ENCODE measurements at places on chromosomes 1 and 21.

- DNase-seq, result no peak
Observed at GRCh38 chr1:185373813-185374529, 56.9 kb upstream of the IVNS1ABP start.

GRCh38 chr1:211487082-211487481 is 4.9 kb downstream of the RD3 start:
- DNase-seq, result no peak

DNA sequence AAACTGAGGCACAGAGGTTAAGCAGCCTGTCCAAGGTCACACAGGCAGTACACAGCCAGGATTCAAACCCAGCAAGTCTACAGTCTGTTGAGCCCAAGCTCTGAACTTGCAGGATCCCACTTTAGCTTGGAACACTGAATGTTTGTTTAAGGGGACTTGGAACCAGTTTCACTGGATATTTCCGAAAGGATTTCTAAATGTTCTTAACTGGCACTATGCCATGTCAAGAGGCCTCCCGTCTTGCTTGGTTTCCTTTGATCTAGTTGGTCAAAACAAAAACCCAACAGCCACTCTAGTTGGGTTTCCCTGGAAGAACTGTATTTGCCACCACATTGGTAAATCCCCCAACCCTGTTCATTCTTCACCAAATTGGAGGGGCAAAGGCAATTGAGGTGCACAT is 317.6 kb upstream of the KAZN start:
- no peak for DNase-seq

DNA sequence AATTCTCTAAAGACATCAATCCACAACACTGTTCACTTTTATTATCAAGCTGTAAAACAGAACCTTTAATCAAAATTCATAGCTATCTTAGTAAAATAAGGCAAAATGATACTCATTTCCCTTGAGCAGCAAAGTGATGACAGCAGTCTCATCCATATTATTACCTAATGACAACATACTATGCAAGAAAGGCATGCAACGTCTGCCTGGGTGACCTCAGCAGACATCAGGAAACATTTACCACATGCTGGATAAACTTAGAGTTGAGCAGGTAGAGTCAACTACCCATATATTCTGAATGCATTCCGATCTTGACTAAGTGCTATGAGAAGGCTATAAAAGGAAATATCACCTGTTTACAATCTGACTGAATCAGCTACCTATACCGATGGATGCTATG is 145.1 kb downstream of the SIPA1L2 start:
- no peak for DNase-seq

GRCh38 chr1:152861374-152861773 is 1.6 kb downstream of the LCE7A start:
- no peak for DNase-seq

GRCh38 chr1:46735708-46736324 is 16.9 kb upstream of the EFCAB14 start:
- DNase-seq, result no peak

DNA sequence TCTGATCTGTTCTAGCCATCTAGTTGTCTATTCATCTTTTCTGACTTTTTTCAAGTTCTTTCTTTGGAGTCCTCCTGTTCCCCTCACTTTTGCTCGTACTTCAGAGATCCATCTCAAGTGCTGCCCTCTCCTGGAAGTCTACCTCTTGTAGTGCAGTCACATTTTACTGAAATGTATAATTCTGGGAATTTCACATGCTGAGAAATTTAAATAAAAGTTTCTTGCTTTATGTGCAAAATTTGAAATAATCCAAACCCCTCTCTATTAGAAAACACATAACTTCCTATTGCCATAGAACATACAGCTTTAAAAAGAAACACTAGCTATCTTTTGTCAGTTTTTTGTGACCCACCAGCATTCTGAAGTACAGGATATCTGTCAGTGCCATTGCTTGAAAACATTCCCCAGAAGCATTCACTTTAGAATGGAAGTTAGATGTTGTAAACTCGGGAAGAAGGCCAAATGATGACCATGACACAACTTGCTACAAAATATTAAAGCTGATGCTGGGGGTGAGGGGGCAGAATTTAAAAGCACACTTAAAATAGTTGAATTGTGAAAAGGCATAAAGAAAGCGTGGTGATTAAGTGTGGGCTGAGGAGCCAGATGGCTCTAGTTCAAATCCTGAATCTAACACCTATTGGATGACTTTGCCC is 22.0 kb downstream of the RLF start:
- DNase-seq, result no peak

DNA sequence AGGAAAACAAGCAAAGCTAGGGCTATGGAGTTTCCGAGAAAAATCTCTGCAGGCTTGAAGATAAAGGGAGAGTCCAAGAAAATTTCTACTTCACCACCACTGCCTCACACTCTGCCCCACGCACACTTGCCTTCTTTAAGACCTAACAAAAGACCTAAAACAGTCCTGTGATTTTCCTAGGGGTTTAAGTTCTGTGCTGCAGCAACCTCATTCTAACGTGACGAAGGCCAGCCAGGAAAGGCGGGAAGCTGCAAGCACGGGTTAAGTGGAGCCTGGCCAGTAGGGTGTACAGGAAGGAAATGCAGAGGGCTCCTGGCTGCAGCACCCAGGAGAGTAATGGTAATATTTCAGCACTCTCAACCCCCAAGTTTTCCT is 1.5 kb downstream of the SPATA6 start:
- no peak for DNase-seq

DNA sequence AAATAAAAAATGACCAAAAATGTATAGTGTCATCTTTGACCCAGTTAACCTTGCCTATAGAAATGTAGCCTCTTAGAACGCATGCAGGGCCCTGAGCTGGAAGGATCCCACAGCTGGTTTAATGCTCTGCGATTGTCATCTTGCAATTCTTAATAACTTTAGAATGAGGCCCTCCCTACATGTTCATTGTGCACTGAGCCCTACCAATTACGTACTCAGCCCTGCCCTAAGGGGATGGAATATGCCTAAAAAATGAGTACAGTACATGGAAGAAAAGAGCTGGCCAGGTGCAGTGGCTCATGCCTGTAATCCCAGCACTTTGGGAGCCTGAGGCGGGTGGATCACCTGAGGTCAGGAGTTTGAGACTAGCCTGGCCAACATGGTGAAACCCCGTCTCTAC is 57.8 kb upstream of the BCAR3 start:
- no peak for DNase-seq

DNA sequence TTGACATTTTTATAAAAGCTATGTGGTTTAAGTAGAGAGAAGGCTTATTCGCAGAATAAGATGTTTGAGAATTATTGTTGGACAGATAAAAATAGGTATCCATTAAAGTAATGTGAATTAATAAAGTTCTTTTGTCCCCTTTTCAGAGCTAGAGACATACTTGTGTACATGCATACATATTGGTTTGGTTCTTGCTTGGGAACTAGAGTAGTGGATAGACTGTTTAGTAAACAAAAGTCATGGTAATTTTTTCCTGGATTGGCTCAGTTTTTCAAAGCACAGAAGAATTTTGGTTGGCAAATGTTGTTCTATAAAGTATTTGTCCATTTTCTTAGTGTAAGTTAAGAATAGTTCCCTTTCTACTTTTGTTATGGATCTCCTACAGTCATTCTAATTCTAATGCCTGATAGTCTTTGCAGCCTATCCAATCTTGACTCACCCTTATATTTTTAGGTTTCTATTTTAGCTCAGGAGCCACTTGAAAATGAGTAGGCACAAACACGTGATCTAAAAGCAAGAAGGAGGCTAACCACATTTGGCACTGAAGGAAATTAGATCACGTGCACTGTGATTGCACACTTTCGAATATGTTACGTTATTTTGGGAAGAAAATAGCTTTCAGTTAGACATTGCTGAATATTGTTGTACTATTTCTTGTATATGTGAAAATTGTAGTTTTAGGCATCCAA is 47.0 kb downstream of the RABGAP1L start:
- DNase-seq, result no peak

GRCh38 chr1:111621050-111621449 is 1.5 kb downstream of the RAP1A start:
- no peak for DNase-seq

GRCh38 chr1:11774753-11775152 is 12.8 kb downstream of the C1orf167 start:
- DNase-seq, result no peak

GRCh38 chr1:61081144-61081685 is 1.1 kb upstream of the NFIA start:
- DNase-seq, result no peak

- DNase-seq, result no peak
Observed at GRCh38 chr21:41578716-41579115, 70.8 kb upstream of the TMPRSS2 start.

- DNase-seq, result no peak
Observed at GRCh38 chr1:16461681-16462080, 21.2 kb downstream of the NECAP2 start.

DNA sequence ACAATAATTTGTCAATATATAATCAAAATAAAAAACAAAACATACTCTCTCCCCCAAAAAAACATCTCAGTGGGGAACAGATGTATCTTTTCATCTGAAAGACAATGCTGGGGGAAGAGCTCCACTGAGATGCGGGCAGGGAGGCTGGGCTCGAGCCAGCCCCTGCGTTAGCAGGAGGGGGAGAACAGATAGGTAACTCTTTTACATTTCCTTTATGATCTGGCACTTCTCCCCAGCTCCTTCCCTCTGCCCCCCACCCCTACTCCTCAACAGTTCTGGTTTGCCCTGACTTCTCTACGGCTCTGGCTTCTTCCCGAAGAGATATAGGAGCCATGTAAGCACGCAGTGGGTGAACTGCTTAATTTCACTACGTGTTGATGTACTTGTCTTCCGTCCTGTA is 12.4 kb downstream of the LEPR start:
- no peak for DNase-seq

GRCh38 chr1:177355575-177355974 is 184.8 kb downstream of the BRINP2 start:
- no peak for DNase-seq

DNA sequence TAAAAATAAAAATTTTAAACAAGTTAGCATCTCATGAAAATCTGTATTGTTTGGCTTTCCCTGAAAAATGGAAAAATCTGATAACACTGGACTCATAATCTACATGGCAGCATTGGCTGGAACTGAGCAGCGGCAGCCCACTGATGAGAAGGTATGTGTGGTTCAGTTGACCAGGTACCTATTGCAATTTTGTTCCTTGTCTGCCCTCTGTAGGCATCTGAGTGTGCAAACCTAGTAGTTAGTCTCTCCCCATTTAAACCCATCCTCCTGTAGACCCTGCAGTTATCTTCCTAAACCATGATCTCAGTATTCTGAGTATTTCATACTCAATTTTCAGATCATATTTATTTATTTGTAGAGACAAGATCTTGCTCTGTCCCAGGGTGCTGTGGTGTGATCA is 59.4 kb upstream of the SERBP1 start:
- DNase-seq, result no peak

DNA sequence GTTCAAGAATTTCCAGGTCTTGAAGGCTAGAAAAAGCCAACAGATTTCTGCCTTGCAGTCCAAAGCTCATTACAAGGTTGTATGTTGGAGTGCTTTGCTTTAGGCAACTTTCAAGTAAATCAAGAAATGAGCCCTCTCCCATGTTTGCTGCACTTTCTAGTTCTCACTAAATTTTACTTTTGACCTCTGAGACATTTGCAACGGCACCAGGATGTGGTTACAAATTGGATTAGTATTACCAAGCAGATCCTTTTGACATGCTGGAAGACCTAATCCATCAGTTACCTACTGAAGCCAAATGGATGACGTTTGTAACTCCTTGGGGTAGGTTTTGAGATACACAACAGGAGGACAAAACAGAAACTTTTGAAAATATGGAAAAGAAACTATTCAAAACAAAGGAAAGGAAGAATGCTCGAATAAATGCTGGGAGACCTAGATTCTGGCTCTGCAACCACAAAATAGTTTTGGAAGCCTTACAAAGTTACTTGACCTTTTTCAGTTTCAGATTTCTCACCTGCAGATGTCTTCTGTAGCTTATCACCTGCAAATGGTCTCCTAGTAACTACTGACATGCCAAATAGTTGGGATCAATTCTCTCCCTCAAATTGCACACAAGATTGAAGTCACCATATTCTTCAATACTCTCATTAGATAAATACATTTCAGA is 251.7 kb upstream of the ADGRL2 start:
- DNase-seq, result no peak

DNA sequence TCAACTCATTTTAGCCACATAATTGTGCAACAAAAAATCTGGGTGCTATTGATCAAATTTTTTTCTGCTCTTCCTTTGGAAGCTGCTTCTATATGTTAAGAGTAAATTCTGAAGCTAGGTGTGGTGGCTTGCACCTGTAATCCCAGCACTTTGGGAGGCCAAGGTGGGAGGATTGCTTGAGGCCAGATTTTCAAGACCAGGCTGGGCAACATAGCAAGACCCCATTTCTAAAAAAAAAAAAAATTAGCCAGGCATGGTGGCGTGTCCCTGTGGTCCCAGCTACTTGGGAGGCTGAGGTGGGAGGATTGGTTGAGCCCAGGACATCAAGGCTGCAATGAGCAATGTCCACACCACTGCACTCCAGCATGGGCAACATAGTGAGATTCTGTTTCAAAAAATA is 24.3 kb upstream of the RSBN1 start:
- no peak for DNase-seq

GRCh38 chr21:35057428-35057827 is 8.3 kb upstream of the RUNX1 start:
- no peak for DNase-seq

GRCh38 chr1:55821234-55821633 is 606.1 kb upstream of the USP24 start:
- no peak for DNase-seq

- no peak for DNase-seq
Observed at GRCh38 chr1:170586321-170587252, 54.6 kb downstream of the GORAB start.

DNA sequence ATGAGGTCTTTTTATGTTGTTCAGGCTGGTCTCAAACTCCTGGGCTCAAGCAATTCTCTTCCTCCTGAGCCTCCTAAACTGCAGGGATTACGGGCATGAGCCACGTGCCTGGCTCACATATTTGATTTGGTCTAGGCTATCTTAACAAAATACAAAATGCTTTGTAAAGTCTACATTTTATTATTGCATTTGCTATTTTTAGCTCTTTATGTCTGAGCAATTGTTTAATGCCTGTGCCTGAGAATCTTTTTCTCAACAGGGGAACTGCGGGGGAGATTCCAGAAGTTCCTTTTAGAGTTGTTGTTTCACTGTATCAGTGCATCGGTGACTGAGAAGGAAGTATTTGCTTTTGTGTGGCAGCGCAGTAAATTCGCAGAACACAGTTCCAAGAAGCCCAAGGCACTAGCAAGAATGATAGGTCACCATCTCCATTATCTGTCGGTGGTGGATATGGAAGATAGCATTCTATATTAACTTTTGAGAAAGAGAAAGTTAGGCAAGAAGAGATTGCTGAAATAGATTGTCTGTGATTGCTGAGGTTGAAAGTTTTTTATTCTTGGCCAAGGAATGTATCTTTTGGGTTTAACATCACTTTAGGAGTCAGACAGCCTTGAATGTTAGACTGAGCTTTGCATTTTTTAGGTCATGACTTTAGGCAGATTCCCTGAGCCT is 167.3 kb downstream of the PDE4B start:
- DNase-seq, result no peak

- DNase-seq, result no peak
Observed at GRCh38 chr1:56509713-56510641, 69.4 kb downstream of the PLPP3 start.

All from effector memory CD8-positive, alpha-beta T cell (primary cell).